ENCODE measurements at places on chromosomes 2 and 18.

- no peak for DNase-seq
These were observed 14.7 kb downstream of the THOC1 start for GRCh38 chr18:253121-253520.

DNA sequence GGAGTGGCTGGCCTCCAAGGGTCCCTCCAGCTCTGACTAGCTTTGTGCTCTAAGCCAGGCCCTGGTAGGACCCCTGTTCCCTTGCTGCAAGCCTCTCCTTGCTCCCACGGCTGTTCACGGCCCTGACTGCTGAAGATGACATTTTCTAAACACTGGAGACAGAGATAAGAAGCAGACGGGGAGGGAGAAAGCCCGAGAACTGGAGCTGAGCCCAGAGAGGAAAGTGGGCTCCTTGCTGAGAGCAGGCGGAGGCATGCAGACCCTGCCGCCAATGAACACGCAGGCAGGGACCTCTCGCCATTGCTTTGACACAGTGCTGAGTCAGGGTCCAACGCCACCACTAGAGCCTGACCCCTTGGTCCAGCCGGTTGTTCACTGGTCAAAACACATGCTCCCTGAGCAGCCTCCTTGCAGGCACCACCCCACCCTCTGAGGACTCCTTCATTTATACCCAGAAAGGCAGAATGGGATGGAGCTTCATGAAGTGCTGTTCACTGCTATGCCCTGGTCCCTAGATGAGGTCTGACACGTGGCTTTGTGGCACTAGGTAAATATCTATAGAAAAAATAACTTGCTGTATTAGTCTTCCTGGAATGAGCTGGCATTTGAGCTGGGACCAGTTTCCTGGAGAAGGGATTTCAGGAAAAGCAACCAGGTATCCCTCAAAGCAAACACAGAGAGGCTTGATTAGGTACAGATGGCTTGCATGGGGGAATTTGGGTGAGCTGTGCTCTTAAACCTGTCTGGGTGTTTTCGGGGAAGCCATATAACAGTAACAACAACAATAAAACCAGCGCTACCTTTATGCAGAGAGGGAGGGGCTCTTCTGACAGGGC lies 65.7 kb downstream of the MCFD2 start:
- no peak for DNase-seq

DNA sequence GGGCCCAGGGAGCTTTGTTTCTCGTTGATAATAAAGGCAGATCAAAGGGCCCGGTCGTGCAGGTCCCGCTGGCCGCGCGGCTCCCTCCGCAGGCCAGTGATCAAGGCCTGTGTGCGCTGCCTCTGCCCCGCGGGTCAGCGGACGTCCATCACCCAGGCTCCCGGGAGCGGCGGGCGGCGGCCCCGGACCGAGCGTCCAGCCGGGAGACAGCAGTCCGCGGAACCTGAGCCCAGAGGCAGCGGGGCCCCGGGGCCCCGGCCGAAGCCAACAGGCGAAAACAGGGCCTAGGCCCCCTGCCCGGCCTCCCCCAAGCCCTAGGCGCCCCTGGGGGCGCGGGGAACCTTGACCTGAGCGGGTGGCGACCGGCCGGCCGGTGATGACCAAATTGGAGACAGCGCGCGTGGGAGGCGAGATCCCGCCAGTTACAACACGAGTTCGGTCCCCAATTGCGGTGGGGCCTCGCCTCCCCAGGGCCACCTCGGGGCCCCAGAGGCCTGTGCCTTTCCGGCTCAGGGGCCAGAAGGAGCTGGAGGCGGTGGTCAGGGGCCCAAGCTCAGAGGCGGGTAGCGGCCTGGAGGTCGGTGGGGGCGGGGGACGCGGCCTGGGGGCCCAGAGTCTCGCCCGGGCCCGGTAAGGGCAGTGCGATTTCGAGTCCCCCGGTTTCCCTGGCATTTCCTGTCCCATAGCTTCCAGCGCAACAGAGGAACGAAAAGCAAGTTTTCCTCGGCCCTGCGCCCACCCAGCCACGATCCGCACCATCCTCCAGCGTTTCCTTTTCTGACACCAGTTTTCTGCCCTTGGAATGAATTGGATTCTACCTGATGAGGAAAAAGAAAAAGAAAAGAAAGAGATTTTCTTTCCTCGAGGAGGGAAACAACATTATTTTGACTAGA lies 5.9 kb downstream of the SP9 start:
- DNase-seq, result no peak

DNA sequence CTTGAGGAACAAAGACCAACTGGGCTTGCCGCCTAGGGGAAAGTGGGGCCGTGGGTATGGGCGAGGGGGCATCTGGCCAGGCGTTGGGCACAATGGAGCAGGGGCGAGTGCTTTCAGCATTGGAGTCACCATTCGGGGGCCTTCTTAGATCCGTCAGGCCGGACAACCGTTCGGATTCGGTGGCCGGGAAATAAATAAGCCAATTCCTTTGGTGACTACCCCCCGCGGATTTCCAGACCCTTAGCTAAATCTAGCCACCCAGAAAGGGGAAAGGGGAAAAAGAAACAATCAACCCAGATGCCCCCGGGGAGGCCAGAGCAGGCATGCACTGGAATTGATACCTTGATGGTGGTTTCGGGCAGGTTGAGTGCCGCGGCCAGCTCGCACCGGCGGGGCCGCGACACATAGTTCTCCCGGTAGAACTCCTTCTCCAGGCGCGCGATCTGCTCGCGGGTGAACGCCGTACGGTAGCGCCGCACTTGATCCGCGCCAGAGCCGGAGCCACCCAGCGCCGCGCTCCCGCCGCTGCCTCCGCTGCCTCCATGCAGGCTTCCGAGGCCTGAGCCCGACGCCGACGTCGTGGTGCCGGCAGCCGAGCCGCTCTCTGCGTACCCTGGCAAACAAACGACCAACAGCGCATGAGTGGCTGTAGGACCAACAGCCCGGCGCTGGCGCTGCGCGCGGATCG lies 1.8 kb downstream of the EVX2 start:
- no peak for DNase-seq

DNA sequence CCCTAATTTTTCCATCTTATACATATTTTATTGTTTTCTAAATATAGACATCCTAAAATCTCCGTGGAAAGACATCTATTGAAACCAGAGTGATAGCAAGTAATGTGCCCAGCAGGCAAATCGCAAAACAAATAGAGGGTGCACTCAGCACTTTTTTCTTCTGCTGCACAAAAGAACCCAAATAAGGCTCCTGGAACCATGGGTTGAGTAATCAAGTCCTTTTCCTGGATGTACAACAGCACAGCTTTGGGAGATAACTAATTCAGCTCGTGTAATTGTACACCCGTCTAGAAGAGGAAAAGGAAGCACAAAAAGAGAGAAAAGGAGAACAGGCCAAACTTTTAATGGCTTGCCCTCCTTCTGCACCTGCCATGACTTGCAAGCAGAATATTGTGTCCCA lies 126.9 kb upstream of the TLK1 start:
- no peak for DNase-seq

Measured in stimulated activated CD4-positive, alpha-beta T cell treated with anti-CD3 and anti-CD28 coated beads, Interleukin-12 subunit alpha, Interleukin-12 subunit beta, amount 100 ng/mL, for 24 hours (primary cell).